Lower lobe of right lung (tissue), 2 donors: ENCODE measurements at places on chromosomes 6 and 20. TPM values are rescaled to one million over a fixed set of nuclear protein-coding genes. Genes with fewer than 3 reads are reported as not detected.

DNA sequence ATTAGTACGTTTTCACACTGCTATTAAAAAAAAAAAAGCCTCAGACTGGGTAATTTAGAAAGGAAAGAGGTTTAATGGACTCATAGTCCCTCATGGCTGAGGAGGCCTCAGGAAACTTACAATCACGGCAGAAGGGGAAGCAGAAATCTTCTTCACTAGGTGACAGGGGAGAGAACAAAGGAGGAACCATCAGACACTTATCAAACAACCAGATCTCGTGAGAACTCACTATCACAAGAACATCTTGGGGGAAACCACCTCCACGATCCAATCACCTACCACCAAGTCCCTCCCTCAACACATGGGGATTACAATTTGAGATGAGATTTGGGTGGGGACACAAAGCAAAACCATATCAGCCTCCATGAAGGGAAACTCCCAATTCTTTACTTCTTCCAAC lies 85.2 kb upstream of the MAFB start:
- DNase-seq = no peak

DNA sequence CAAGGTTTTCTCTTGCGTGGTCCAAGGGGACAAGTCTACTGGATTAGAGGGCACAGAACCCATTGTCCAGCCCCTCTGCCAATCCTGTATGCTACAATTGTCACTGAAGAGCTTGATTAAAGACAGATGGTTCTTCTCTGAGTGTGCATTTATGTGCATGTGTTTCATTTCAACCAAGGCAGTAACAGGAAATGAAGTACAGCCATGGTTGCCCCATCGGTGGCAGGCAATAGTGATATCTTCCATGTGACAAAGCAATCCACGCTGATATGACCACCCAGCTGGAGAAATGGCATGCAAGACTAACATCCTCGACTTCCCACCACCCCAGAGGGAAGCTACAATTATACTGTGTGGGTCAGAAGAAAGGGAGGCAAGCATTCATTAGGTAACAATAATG lies 85.5 kb downstream of the UNC5CL start:
- DNase-seq = no peak

The RHAG gene
- not detected for total RNA-seq

The SERAC1 gene
- 7.6 TPM for total RNA-seq

DNA sequence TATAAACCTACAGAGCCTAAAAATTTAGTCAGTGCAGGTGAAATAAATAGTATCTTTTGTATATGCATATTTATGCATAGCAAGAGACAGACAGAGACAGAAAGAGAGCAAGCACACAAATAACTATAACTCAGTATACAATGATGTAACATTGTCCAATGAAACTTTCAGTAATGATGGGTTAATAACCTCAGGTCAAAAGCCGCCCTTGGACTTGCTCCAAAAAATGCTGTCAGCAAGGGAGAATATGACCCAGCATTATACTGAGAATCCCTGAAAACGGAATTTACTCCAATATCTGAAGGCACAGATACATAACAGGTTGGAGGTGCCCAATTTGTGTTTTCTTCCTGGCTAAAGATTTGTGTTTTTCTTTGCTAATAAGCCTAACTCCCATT lies 590.6 kb upstream of the NOX3 start:
- DNase-seq = no peak

DNA sequence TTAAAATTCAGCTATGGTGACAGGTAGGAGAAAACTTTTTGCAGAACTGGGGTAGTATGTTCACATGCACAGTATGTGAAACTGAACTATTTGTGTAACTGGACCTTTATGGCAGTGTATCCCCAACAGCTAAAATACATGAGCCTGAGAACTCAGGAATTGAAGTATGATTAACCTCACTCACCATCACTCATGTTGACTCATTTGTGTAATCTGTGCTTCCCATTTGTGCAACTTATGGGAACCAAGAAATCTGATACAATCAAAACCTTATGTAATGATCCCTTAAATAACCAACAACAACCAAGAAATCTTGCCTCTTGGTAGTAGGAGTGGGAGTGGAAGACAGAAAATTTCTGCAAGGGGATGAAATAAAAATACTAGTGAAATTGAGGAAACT lies 674.9 kb downstream of the HDGFL1 start:
- no peak for DNase-seq

DNA sequence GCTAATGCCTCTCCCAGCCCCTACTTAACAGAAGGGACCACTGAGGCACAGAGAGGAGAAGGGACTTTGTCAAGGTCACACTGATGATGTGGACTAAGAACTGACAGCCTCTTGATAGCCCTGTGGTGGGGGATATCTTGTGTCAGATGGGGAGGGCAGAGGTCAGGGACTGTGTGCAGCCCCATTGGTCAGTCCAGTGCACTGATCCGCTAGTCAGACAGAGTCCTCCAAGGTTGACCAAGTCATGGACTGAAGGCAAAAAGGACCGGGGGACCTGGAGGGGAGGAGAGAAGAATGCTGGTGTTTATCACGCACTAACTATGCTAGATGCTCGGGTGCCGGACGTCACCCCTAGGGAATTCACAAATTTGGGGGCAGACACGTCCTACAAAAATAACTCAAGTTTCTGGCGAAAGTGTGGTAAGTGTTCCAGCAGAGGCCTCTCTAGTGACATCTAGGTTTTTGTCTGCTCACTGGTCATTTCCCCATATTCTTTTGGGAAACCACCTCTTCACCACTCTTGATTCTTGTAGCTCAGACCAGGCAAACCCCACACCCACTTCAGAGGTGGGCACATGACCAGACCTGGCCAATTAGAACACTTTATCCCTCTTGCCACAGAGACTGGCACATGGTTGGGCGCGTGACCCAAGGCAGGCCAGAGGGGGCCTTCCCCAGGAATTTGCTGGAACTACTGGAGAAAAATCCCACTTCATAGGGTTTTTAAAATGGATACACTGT lies 21.0 kb downstream of the TCF15 start:
- no peak for DNase-seq

GRCh38 chr6:680251-680650 lies 12.7 kb downstream of the EXOC2 start:
- DNase-seq = no peak

DNA sequence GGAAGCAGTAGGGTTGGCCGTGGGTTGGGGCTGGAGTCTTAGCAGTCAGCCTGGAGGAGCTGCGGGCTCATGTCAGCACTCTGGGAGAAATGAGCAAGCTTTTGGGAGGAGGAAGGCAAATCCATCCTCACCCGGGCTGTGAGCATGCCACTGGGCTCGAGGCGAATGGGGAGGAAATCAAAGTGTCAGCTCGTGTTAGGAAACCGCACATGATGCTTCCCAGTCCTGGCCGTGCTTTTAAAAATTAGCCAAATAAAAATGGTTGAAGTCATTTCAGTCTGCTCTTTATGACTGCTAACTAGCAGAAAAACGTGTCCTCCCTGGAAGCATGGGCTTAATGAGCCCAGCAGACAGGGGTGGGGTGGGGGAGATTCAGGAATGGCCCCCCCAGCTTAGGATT lies 98.1 kb downstream of the NFATC2 start:
- no peak for DNase-seq

GRCh38 chr6:18600255-18600654 lies 213.1 kb downstream of the RNF144B start:
- no peak for DNase-seq

- no peak for DNase-seq
These were observed 26.5 kb upstream of the TULP1 start for GRCh38 chr6:35539223-35539622.

The RBPJL gene
- not detected for total RNA-seq

The KIAA0408 gene
- 55.1 TPM for total RNA-seq

The EPPIN gene
- total RNA-seq = 0.38 TPM

GRCh38 chr6:5287205-5287965 lies 26.1 kb downstream of the FARS2 start:
- DNase-seq = no peak

DNA sequence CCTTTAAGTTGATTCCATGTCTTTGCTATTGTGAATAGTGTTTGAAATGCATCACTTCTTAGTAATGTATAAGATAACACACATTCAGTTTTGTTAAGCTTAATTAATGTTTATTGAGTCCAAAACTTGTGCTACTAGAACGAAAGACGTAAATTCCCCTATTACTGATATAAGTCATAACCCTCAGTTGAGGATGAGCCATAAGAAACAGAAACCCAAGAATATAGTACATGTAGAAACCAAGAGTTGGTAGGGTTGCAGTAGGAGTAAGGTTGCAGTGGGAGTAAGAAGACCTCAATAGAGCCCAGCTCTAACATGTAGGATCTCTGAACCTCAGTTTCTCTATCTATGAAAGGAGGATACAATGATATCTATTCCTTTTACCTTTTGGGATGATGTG lies 19.3 kb downstream of the CITED2 start:
- DNase-seq = no peak

The RPP21 gene
- total RNA-seq = 30.6 TPM

The SLC2A10 gene
- 11.5 TPM for total RNA-seq

DNA sequence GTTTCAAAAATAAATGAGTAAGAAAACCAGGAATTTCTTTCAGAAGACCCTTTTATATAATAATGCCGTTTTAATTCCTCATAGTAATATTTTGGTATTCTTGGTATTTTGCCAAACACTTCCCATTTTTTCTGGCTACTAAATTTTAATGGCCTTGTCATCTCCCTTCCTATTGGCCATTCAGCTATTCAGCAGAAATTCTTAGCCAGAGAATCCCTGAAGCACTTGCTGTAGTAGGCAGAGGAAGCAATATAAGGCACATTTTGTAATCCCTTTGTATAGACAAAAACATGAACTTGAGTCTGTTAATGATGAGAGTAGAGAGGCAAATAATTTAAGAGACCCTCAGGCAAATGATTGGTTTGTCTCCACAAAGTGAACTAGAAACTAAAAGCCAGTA lies 118.4 kb upstream of the LAMP5 start:
- DNase-seq = no peak

GRCh38 chr6:20252311-20252710 lies 40.0 kb upstream of the MBOAT1 start:
- DNase-seq = no peak

- no peak for DNase-seq
These were observed 1249.0 kb upstream of the CITED2 start for GRCh38 chr6:140623498-140623897.

The LMBRD1 gene
- total RNA-seq = 68.0 TPM

The CBLN4 gene
- total RNA-seq = 1.2 TPM

GRCh38 chr6:169575365-169575764 lies 126.5 kb downstream of the WDR27 start:
- DNase-seq = no peak
